HAP-1 (cell line): ENCODE measurements at places on chromosomes 7 and 10.
A peak's percentile ranks its signal among the peaks of the same experiment; 100 is the strongest.

- DNase-seq, result no peak
These were observed 448.5 kb downstream of the NXPH1 start for GRCh38 chr7:8881916-8882315.

- DNase-seq, result no peak
These were observed 13.3 kb downstream of the KMT2E start for GRCh38 chr7:105027176-105027853.

DNA sequence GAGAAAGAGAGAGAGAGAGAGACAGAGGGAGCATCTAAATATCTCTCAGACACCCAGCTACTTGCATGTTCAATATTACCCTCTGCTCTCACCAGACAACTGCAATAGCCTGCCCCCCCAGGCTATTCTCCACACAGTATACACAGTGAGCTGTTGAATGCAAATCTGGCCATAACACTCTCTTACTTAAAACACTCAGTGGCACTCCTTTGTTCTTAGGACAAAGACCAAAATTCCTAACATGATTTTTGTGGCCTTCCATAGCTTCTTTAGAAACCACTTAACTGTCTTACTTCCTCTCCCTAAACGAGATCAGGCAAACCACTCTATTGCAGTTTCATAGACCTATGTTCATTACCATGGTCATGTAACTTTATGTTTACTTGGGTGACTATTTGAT is 903.6 kb upstream of the AUTS2 start:
- DNase-seq, result no peak

- no peak for DNase-seq
These were observed 874.2 kb downstream of the KCNMA1 start for GRCh38 chr10:76763376-76763775.

- DNase-seq, result no peak
These were observed 1.1 kb upstream of the AKR1B1 start for GRCh38 chr7:134459981-134460380.

GRCh38 chr7:106279425-106280197 is 5.2 kb downstream of the NAMPT start:
- DNase-seq, result no peak

DNA sequence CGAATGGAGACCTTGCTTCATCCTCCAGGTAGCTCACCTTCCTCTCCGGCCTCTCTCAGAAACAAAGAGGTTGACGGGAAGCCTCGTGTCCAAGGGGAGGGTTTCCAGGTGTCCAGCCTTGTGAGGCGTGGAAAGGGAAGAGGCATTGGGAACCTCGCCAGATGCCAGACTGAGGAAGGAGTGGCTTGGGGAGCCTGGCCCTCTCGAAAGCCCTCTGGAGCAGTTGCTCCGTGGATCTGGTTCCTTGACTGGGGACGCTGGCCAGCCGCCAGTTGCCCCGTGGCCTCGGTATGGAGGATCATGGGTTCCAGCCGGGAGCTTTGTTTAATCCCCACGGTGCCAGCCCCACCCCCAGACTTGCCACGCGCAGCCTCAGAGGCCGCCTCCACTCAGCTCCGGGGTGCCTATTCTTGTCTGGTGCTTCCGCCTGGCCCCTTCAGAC is 30.3 kb upstream of the SUN1 start:
- DNase-seq, result no peak

DNA sequence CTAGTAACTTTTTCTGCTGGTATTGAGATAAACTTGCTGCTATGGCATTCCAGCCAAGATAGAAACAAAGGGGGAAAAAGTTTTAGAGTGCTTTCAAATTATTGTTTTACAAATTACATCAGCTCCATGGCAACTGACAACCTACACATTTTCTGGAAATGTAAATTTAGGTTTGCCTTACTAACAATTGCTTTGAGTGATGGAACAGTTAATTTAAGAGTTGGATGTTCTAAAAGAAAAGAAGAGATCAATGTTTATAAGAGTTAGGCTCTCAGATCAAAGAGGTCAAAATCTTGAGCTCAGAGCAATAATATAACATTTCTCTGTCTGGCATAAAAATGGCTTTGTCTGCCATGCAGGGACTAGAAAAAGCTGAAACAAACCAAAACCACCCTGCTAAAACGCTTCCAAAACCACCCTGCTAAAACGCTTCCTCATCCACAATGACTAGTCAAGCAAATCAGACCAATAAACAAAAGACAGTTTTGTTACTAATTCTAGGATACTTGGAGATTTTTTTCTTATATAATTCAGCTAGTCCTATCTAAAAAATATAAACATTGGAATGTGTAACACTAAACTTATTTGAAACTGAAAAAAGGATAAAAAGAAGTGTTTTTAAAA is 32.3 kb downstream of the ORC5 start:
- peak; percentile 88 for DNase-seq

DNA sequence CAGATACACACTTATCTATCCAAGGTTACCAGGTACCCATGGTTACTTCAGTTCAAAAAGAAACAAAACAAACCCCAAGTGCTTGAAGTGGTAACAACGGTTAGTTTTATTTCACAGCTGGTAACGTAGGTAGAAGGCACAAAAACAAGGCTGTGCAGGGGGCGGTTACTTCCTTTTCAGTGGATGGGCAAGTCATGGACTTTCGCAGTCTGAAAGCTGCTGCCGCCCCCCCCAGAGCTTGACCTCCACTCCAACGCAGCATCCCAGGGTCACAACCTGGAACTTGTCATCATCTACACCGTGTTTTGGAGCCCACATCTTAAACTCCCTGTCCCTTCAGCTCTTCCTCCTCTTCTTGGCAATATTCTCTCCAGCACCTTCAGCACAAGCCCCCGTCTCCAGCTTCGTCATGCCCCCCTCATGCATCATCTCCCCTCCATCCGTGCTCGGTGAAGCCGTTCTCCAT is 181.2 kb upstream of the ITGB1 start:
- DNase-seq, result no peak

GRCh38 chr10:17682236-17682946 is 38.4 kb downstream of the STAM start:
- DNase-seq, result no peak

DNA sequence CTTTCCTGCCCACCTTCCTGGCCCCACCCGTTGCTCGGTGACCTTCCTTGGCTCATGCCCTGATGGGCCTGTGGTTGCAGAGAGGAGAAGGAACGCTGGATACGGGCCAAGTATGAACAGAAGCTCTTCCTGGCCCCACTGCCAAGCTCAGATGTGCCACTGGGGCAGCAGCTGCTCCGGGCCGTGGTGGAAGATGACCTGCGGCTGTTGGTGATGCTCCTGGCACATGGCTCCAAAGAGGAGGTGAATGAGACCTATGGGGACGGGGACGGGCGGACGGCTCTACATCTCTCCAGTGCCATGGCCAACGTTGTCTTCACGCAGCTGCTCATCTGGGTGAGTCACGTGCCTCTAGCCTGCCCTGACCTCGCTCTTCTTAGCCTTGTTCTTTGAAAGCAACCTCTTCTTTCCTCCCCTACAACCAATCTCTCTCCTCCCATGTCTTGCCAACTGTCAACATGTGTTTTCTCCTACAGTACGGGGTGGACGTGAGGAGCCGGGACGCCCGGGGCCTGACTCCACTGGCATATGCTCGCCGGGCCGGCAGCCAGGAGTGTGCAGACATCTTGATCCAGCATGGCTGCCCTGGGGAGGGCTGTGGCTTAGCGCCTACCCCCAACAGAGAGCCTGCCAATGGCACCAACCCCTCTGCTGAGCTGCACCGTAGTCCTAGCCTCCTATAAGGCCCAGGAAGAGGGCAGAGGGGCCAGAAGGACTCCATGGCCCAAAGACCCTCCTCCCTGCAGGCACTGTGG is 24.1 kb downstream of the GBX1 start:
- no peak for DNase-seq

GRCh38 chr10:14468726-14469125 is 138.0 kb upstream of the FRMD4A start:
- no peak for DNase-seq

DNA sequence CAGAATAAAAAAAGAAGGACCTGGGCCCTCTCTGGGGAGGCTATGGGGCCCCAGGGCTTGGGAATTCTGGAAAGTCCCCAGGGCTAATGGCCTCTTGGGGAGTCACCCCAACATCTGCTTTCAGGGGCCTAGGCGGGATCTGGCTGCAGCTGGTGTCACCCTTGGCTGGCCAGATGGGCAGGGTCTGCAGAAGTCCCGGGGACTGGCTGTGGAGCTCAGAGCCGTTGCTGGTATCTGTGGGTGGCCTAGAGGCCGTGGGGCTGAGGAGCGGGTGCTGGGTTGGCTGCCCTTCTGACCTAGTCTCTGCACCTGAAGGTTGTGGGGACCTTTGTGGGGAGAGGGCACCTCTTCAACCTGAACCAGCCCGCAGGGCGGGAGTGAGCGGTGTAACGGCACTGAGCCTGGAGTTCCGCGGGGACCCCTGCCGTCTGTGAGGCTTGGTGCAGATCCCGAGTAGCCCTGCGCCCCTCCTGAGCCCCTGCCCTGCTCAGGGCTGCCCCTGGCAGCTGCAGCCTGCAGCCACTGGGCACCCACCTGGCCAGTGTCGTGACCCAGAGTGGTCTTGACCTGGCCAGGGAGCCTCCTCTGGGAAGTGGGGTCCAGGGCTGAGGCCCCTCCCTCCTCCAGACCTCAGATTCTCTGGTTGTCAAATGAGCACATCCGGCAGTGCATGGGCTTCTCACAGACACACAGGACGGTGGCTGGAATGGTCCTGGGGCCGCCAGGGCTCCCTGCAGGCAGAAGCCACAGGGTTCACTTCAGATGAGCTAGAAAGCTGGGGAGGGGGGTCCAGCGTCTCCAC is 51.5 kb downstream of the UNCX start:
- DNase-seq, result no peak

- DNase-seq, result no peak
These were observed 149.2 kb downstream of the PTEN start for GRCh38 chr10:88012641-88013040.

GRCh38 chr10:32939296-32940111 is 18.5 kb downstream of the ITGB1 start:
- no peak for DNase-seq

DNA sequence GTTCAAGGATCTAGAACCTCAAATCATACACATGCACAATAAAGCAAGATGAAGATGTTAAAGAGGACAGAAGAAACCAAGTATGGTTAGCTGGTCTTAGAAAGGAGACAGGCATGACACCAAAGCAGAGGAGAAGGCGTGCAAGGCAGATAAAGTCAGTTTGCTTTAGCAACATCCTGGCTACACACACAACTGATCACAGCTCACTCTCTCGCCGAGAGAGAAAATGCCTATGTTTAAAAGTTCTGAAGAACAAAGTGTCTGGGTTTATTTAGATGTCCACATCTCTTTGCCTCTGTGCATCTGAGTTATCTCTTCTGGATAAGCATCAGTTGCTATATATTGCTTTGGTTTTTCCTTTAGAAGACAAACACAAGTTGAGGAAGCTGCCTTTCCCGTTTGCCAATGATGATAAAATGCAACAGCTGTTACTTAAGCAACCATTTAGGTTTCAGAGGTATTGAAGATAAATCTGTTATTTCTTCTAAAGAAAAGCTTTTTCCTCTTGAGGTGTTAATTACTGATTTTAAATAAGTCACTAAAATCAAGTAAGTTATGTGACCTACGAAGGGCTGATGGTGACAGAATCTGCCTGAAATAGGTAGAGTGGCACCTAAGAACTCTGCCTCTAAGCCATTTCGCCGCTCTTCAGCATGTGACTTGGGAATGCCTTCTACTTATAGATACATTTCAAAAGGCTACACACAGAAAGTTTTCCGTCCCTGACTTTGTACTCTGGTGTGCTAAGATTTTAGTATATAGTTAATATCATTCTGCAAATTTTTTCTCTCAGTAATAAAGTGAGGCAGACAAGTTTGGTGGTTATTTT is 146.2 kb upstream of the ASAH2 start:
- DNase-seq, result no peak

- no peak for DNase-seq
These were observed 126.4 kb downstream of the DNAJB6 start for GRCh38 chr7:157463245-157463644.

- DNase-seq, result peak; percentile 36
These were observed 62.2 kb downstream of the MPLKIP start for GRCh38 chr7:40072268-40072667.

DNA sequence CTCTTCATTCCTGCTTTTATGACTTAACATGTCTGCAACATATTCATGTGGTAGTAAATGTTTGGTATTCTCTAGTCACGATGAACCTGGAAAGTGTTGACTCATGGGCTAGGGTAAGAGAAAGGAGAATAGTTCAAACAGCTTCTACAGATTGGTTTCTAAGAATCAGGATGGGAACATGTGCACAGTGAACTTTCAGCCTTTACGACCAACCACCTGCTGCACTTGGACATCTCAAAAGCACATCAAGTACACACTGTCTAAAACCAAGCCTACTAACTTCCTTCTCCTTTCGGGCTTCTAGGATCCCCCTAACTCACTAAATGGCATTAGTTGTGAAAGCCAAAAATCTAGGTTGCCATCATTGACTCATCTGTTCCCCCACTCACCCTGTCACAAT is 85.5 kb downstream of the CUL2 start:
- no peak for DNase-seq

DNA sequence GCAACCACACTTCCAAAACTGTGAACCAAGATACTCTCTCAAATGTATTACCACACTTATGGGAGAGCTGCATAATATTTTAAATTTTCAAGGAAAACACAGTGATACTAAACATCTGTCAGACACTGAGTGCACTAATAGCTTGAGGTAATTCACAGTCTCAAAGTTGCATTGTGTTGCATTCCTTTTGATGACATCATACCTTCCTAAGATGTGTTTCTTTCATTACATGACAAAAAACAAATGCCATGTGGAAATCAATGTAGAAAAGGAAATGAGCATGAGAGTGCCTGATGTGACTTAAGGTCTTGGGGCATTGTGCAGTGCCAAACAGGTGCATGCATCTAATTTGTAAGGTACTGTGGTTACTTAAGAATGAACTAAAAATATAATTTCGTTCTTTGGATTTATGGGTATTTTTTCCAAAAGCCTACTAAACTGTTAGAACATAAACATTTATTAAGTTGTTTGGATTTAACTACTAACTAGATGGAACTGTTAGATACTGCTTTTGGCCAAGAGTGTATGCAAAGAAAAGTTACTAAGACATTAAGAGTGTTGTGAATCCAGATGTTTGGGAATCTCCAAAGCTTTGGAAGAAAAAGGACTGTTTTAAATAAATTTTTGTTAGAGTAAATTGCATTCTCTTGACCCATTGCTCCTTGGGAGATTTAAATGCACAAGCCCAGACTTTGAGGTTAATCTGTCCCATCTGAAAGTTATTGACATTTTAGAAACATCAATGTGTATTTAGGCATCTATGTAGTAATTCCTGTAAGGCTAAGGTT is 496.2 kb upstream of the SEMA3D start:
- DNase-seq, result no peak

GRCh38 chr10:29163746-29164145 is 125.1 kb upstream of the LYZL1 start:
- DNase-seq, result no peak

GRCh38 chr7:86846494-86847190 is 202.9 kb downstream of the GRM3 start:
- DNase-seq, result no peak

DNA sequence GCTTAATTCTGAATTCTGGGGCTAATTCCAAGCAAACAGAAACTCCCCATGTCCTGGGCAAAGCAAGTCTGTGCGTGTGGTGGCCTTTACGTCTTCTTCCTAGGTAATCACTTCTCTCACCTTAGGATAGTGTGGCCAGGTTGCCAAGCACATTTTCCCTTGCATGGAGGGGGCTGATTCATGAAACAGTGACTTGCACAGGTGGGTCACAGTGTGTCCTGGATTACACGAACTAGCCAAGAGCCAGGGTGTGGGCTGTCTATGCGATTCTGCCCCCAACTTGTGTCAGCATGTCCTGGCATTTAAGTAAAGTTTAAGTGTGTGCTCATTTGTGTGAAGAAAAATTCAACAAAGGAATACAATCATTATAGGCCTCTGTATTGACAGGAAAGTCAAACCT is 18.5 kb upstream of the SEM1 start:
- no peak for DNase-seq

- no peak for DNase-seq
These were observed 1.8 kb downstream of the PALD1 start for GRCh38 chr10:70480239-70480861.
